ENCODE measurements at places on chromosomes 6 and 20.

GRCh38 chr20:56362833-56363413 is 4.1 kb downstream of the FAM210B start:
- H3K27me3 ChIP-seq: no peaks in the 10 kb centered on the region
- no peak for DNase-seq
- no peak overlapping the region for H3K27ac ChIP-seq
- peaks cover 12% of the 10 kb centered on the region for H3K4me1 ChIP-seq
- H3K4me3 ChIP-seq: no peak overlapping the region
- no peaks in the 10 kb centered on the region for H3K36me3 ChIP-seq

- H3K27me3 ChIP-seq: peaks cover 12% of the 10 kb centered on the region
- peak; percentile 86 for DNase-seq
- H3K27ac ChIP-seq: peak overlapping the region; percentile 92
- peaks cover 29% of the 10 kb centered on the region for H3K4me1 ChIP-seq
- H3K36me3 ChIP-seq: no peaks in the 10 kb centered on the region
Observed at GRCh38 chr6:149271348-149272340, 45.9 kb upstream of the TAB2 start.

- no peaks in the 10 kb centered on the region for H3K27me3 ChIP-seq
- no peak overlapping the region for H3K4me3 ChIP-seq
- no peak for DNase-seq
- no peak overlapping the region for H3K27ac ChIP-seq
- H3K4me1 ChIP-seq: peaks cover 2% of the 10 kb centered on the region
- H3K36me3 ChIP-seq: no peaks in the 10 kb centered on the region
Observed at GRCh38 chr6:31718265-31718664, 3.1 kb downstream of the LY6G6D start.

DNA sequence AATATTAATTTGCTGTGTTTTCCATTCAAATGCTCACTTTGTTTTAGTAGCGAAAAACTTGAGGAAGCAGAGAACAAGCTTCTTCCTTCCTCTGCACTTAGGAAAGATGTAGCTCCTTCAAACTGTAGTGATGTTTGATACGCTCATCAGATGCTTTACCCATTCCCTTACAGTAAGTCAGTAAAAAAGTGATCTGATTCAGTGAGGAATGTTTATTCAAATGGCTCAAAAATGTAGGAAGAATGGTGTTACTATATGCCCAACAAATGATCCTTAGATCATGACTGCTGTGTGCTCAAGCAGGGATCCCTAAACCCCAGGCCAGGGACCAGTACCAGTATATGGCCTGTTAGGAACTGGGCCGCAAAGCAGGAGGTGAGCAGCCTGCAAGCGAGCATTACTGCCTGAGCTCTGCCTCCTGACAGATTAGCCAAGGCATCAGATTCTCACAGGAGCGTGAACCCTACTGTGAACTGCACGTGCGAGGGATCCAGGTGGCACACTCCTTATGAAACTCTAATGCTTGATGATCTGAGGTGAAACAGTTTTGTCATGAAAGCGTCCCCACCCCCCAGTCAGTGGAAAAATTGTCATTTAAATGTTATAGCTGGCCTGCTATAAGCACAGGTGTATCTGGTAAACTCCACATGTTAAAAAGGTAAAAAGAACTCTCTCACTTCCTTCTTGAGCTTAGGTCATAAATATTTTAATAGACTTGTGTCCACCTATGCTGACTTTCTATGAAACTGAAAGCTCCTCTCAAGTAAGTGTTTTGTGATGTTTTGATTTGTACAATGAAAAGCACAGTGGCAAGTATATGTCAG is 187.2 kb downstream of the FOXC1 start:
- H3K4me1 ChIP-seq: no peaks in the 10 kb centered on the region
- H3K27me3 ChIP-seq: peaks cover 6% of the 10 kb centered on the region
- no peak overlapping the region for H3K4me3 ChIP-seq
- no peak for DNase-seq

DNA sequence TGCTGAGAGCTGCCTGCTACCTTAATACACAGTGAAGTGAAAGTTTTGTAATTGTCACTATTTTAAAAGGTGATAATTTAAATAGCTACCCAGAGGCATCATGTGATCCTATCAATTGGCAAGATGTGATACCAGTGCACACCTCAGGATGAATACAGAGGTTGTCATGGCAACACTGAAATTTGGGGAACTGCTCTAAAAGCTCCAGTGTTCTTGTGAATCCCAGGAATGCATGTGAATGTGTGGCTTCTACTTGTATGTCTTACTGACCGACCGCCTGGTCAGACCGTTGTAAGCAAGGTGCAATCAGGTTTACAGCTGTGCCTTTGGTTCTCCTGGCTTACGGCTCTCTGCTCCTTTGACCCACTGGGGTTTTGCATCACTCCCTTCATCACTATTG is 146.3 kb upstream of the GJE1 start:
- H3K27me3 ChIP-seq: no peaks in the 10 kb centered on the region
- no peak overlapping the region for H3K4me3 ChIP-seq
- H3K27ac ChIP-seq: no peak overlapping the region
- H3K4me1 ChIP-seq: no peaks in the 10 kb centered on the region

DNA sequence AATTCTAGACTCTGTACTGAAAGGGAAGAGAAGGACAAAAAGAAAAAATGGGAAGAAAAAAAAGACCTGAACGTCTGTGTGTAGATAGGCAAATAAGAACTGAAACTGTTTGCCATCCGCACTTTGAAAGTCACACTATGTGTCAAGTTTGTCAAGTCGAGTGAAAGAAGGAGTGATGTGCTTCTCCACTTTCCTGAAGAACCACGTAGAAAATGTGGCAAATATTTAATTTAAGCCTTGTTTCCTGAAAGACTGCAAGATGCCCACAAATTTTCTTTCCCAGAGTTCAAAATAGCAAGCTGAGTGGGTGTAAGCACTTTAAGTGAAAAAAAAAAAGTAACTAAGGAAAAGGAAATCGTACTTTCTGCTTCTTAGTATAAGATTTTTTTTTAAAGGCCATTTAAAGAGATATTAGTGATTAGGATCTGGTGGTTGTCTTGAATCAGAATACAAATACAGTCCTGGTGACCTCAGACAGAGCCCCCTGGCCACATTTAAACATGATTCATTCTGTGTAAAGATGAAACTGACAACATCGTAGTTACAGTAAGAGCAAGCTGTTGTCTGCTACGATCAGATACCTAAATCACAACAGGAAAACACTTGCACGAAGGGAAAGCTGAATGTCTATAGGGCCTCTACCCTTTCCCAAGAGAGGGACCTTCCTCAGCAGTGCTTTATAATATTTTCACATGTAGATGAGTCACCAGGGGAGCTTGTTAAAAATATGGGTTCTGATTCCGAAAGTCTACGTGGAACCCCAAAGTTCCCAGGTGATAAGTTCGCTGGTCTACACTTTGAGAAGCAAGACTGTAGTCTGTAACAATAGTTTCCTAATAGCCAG is 102.3 kb downstream of the HIVEP2 start:
- peak; percentile 74 for DNase-seq
- peak overlapping the region; percentile 80 for H3K4me3 ChIP-seq
- no peaks in the 10 kb centered on the region for H3K27me3 ChIP-seq
- H3K36me3 ChIP-seq: no peaks in the 10 kb centered on the region

DNA sequence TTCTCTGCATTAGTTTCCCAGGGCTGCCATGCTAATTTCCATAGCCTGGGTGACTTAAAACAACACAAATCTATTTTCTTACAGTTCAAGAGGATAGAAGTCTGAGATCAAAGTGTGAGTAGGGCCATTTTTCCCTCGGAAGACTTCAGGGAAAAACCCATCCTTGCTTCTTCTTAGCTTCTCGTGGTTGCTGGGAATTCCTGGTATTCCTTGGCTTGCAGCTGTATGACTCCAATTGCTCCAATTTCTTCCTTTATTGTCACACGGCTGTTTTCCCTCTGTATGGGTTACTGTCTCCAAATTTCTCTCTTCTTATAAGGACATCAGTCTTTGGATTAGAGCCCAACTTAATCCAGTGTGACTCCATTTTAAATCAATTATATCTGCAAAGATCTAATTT is 128.4 kb upstream of the JAG1 start:
- H3K27ac ChIP-seq: no peak overlapping the region
- no peak for DNase-seq
- H3K36me3 ChIP-seq: no peaks in the 10 kb centered on the region
- H3K4me1 ChIP-seq: no peaks in the 10 kb centered on the region
- no peak overlapping the region for H3K4me3 ChIP-seq
- H3K27me3 ChIP-seq: peaks cover 7% of the 10 kb centered on the region

- peaks cover 41% of the 10 kb centered on the region for H3K4me1 ChIP-seq
- peak overlapping the region; percentile 63 for H3K27ac ChIP-seq
- no peak overlapping the region for H3K4me3 ChIP-seq
Observed at GRCh38 chr20:5172903-5173463, 46.2 kb downstream of the CDS2 start.
